ENCODE measurements at places on chromosomes 1 and 21.

GRCh38 chr1:214192825-214193643 lies 87.9 kb upstream of the SMYD2 start:
- no peak for DNase-seq

DNA sequence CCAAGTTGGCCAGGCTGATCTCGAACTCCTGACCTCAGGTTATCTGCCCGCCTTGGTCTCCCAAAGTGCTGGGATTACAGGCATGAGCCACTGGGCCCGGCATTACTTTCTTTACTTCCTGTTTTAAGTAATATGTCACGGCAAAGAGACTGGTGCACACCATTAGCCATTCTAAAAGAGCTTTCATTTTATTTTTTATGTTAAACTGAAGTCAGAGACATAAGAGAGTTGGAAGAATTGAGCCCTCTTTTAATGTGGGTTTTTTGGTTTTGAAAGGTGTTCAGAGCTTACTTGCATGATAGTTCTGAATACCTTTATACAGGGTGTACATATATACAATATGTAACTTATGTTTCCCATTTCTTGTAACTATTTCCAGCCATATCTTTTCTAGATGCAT lies 14.3 kb downstream of the CENPF start:
- no peak for DNase-seq

GRCh38 chr1:10979483-10979920 lies 33.0 kb upstream of the TARDBP start:
- no peak for DNase-seq

- DNase-seq, result no peak
Measured at GRCh38 chr1:242243472-242243871, 244.6 kb upstream of the MAP1LC3C start.

- no peak for DNase-seq
Measured at GRCh38 chr1:30511106-30511505, 212.3 kb downstream of the MATN1 start.

DNA sequence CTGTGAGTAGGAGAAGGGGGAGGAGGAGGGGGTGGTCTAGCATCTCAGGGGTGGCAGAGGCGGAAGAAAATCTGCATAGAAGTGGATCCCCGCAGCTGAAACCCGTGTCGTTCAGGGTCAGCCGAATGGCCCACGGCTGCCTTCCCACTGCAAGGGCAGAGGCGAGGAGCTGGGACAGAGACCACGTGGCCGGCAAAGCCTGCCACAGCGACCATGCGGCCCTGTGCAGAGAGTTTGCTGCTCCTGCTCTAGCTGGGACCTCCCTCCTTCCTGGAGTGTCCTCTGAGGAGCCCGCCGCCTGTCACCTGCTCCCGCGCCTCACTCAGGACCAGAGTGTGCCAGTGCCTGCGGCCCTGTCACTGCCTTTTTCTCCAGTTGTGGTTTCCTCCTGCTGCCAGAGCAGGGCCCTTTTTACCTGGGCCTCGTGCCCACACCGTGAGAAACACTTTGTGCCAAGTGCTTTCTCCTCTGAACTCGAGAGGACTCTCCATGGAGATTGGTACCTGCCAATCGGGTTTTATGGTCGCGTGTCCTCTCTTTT lies 5.4 kb upstream of the TRPM2 start:
- DNase-seq, result no peak

GRCh38 chr1:91557039-91557690 lies 56.5 kb downstream of the CDC7 start:
- DNase-seq, result no peak

- peak; percentile 92 for DNase-seq
Measured at GRCh38 chr1:173429471-173430402, 47.4 kb upstream of the PRDX6 start.

DNA sequence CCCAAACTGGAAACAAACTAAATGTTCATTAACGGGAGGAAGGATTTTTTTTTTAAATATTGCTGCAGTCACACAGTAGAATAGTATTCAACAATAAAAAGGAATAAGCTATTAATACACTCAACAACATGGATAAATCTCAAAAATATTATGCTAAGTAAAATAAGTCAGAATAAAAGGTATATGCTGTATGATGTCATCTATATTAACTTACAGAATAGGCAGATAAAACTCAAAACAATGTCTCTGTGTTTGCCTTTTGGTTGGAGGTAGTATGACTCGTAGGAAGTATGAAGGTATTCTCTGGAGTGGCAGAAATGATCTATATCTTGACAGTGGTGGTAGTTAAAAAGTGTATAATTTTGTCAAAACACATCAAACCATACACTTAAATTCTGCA lies 6.1 kb upstream of the ST6GALNAC5 start:
- no peak for DNase-seq

- DNase-seq, result no peak
Measured at GRCh38 chr1:163912170-163912884, 590.6 kb downstream of the NUF2 start.

GRCh38 chr1:234114648-234115307 lies 210.3 kb downstream of the SLC35F3 start:
- DNase-seq, result peak; percentile 79

DNA sequence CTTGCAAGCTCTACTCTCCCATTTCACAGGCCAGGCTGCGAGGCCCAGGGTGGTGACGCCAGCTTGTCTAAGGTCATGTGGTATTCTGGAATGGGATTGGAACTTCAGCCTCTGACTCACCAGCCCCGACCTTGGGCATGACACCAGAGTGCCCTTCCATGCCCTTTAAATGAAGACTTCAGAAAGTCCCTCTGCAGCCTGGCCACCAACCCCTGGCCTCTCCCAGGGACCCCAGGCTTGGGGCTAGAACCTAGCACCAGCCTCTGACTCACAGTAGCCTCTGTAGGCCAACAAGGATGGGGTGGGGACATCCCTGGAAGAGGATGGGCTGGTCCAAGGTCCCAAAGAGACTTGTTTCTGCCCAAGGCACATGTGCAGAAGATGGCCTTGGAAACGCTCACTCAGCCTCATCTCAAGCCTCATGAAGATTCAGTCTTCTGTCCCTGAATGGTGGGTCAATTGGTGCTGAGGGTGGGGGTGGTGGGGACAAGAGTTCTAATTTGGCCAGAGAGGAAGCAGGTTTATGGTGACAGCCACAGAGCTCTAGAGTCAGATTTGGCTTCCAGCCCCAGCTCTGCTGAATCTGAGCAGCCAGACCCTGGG lies 36.1 kb upstream of the RUNX3 start:
- DNase-seq, result no peak

- DNase-seq, result no peak
Measured at GRCh38 chr1:116006486-116006964, 30.2 kb downstream of the SLC22A15 start.

DNA sequence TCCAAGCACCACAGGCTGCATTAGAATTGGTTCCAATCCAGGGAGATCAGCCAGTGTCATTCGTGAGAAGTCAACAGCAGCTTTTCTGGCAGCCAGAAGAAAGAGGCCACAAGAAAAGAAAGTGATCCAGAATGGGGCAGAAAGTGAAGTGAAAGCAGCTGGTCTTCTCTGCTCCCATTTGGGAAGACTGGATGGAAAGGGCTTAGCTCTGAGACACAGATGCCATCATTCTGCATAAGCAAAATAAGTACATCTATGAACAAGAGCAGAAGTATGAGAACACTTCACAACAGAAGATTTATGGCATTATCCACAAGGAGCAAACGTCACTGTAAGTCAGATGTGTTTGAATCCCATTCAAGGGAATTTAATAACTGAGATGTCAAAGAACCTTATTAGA lies 326.5 kb upstream of the ESRRG start:
- no peak for DNase-seq

GRCh38 chr1:55931081-55931940 lies 648.1 kb downstream of the PLPP3 start:
- no peak for DNase-seq

Measured in A673 (cell line).